LHCN-M2 (cell line): ENCODE measurements at places on chromosomes 1 and 21. TPM values are rescaled to one million over a fixed set of nuclear protein-coding genes. Genes with fewer than 3 reads are reported as not detected.
A peak's percentile ranks its signal among the peaks of the same experiment; 100 is the strongest.

- no peak for DNase-seq
Observed at GRCh38 chr1:53473463-53473862, 14.3 kb downstream of the DMRTB1 start.

- no peak for DNase-seq
Observed at GRCh38 chr21:33362044-33362555, 37.3 kb downstream of the IFNAR1 start.

- no peak for DNase-seq
Observed at GRCh38 chr1:11429226-11429625, 49.7 kb upstream of the DISP3 start.

- peak; percentile 37 for DNase-seq
Observed at GRCh38 chr1:3899754-3900149, 320 bp downstream of the C1orf174 start.

MXRA8 gene
- 292 and 326 TPM in 2 replicates for total RNA-seq

LRRC41 gene
- 106 and 107 TPM in 2 replicates for total RNA-seq
